ENCODE measurements at places on chromosomes 13 and 19.

GRCh38 chr13:60482012-60482411, 85.0 kb downstream of the TDRD3 start:
- no peak for DNase-seq

- DNase-seq: no peak
These were observed 48.4 kb upstream of the ZNRF4 start for GRCh38 chr19:5406816-5407215.

- no peak for DNase-seq
These were observed 152.4 kb downstream of the TEX29 start for GRCh38 chr13:111472559-111473460.

GRCh38 chr13:91714855-91715254, 316.4 kb downstream of the GPC5 start:
- no peak for DNase-seq

GRCh38 chr19:45767410-45767880, 1.6 kb downstream of the SIX5 start:
- peak; percentile 87 for DNase-seq

- DNase-seq: no peak
These were observed 36.5 kb downstream of the OPA3 start for GRCh38 chr19:45547965-45548609.

GRCh38 chr13:51068501-51068900, 42.6 kb downstream of the C13orf42 start:
- DNase-seq: no peak

DNA sequence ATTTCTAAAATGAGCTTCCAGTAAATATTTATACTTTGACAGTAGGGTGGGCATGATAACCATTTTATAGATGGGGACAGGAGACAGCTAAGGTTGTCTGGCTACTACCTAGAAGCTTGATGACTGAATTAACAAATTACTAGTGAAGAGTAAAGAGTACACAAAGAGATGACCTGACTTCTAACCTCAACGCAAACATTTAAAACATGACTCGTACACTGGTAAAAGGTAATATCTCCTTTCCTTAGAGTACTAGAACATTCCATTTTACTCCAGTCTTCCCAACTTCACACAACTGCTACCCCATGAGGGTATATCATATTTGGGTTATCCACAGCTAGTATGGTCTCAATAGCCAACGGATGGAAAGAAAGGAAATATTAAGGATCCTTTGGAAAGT, 258.9 kb downstream of the FOXO1 start:
- DNase-seq: no peak

- no peak for DNase-seq
These were observed 24.2 kb downstream of the TUBA3C start for GRCh38 chr13:19157461-19157860.

DNA sequence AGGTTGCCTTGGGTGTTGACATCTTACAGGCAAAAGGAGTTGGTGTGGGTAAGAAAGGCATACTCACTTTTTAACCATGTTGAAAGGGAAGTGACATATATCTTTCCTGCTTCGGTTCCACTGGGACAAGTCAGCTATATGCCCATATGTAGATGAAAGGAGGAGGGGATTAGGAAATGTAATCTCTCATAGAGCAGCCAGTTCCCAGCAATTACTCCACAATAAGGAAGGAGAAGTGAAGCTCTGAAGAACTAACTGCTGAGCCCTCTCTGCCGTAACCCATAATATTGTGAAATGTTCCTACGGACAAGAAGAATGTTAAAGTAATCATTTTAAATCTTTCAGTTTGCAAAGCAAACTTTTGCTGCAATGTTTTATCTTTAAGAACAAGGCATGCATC, 82.2 kb downstream of the EDNRB start:
- DNase-seq: no peak

DNA sequence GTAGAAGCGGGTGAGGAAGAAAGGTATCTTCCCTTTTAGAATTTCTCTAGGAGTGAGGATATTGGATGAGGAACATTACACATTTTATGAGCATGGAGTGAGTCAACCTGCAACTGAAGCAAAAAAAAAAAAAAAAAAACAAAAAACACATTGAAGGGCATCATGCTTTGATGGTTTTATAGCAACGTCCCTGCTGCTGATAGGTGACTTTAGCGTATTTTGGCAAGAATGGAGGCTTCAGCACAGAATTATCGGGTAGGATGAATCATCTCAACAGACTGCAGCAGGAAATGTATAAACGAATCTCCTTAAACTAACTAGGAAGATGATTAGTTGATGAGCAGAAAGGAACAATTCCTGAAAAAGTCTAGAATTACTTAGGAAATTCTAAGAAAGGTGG, 1359.6 kb upstream of the ATXN8OS start:
- no peak for DNase-seq

DNA sequence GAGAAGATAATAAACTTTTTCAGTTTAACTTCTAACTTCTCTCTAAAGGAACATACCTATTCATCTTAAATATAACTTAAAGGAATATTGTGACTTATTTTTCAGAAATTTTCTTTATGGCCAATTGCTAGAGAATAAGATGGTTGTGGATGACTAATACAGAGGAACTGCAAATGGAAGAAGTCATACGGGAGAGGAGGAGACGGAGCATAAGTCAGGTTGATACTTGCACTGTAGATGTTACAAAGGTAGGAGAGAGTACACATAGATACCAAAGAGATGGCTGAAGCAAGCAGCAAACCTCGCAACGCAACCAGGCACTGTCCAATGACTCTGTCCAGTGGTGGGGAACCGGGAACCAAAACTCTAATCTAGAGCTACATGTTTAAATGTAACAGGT, 963.4 kb downstream of the PCDH9 start:
- no peak for DNase-seq

DNA sequence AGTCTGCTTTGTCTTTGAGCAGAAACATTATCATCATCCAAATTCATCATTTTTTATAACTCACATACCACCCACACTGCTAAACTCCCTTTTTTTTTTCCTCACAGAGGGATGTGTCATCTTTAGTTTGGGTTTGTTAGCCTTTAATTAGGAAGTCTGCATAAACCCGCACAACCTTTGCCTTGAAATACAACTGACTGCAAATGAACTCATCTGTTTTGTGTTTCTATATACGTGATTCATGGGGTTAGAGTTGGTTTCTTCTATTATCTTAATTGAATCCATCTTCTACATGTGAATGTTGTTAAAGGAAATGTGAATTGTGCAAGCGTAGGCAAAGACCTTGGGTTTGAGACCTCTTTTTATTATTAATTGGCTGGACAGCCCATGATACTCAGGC, 102.7 kb downstream of the SLAIN1 start:
- DNase-seq: no peak

DNA sequence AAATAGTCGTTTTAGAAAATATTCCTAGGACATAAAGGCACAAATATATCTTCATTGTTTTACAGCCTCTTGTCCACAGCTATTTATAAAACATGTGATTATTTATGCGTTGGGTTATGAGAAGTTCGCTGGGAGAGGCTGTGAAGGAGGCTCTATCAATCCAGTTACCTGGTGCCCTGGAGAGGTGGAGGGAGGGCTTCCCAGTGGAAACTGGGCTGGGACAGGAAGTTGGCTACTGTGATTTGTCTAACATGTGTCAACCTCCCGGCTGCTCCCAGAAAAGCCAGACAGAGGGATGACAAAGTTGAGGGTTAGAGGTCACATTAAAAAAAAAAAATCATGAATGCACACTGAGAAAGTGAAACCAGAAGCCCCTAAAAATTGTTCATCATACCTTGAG, 346.5 kb downstream of the ZNF536 start:
- no peak for DNase-seq

- no peak for DNase-seq
These were observed 9.7 kb upstream of the GPR18 start for GRCh38 chr13:99267927-99268326.

DNA sequence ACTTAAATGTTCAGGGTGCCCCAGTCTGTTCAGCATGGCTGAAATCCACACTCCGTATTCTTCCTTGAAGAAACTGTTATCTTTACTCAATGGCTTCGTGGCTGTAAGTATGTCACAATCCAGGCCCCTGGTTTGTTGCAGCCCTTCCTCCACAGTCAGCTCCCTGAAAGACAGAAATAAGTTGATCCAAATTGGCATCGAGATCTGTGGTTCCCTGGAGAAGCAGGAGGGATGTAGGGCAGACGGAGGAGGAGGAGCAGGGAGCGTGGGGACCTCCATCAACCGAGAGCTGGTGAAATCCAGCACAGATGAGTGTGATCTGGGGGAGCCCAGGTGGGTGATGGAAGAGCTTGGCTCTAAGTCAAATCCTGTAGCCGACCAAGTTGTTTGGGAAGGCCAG, 304 bp downstream of the TSPAN16 start:
- DNase-seq: no peak

GRCh38 chr13:100733261-100733660, 58.7 kb upstream of the TMTC4 start:
- DNase-seq: no peak

- no peak for DNase-seq
These were observed 86.4 kb downstream of the RGCC start for GRCh38 chr13:41543664-41544300.

GRCh38 chr19:40755791-40756190, 4.8 kb downstream of the SNRPA start:
- no peak for DNase-seq

- DNase-seq: no peak
These were observed 229.6 kb downstream of the ZIC5 start for GRCh38 chr13:99741960-99742359.

- DNase-seq: no peak
These were observed 224.1 kb downstream of the SLITRK6 start for GRCh38 chr13:85575110-85575509.

DNA sequence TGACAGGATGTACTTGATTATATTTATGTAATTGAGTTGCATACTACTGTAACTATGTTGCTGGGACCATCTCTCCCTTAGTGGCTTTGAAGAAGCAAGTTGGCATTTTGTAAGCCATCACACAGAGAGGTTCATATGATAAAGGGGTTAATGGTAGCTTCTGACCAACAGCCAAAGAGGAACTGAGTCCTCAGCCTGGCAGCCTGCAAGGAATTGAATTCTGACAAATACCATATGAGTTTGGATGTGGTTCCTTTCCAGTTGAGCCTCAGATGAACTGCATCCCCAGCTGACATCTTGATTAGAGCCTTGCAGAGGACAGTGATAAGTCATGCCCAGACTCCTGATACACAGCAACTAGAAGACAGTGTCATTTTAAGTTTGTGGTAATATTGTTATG, 8.6 kb upstream of the MYCBP2 start:
- DNase-seq: no peak

DNA sequence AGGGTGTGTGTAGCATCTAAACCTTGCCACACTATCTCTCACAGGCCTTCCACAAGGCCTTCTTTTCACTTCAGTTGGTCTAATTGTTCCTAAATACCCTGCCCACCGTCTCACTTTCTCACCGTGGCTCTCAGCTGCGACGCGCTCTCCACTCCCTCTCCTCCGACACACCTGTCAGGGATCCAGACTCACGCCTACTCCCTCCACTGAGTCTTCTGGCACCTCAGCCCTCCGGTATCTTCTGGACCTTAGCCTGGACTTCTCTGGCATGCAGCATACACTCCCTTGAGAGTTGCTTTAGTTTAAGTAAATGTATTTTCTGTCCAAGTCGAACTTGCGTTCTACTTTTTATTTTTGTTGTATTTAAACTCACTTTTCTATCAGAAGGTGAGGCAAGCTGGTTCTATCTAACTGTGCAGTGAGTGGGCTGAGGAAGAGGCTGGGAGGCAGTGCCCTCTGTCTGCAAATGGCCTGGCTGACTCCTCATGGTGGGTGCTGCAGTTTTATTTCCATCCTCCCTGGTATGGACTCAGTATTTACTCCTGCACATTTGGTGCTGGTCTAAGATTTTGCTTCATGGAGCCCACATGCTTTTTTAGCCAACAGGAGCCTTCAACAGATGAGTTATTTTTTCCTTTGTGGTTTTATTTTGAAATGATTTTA, 28.5 kb upstream of the ARGLU1 start:
- DNase-seq: no peak

DNA sequence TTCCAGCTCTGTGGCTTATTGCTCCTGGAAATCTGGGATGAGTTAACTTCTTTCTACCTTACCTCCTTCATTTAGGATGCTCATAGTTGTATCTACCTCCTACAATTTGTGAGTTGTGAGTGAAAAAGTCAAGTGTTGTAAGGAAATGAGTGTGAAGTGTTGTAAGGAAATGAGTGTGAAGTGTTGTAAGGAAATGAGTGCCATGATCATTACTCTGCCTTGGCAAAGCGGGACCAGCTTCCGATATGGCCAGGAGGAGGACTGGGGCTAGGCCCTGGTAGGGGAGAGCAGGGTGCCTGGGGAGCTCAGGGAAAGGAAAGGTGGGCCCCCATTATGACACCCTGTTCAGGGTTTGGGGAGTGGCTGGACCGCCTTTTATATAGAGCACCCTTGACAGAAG, 435.2 kb downstream of the FGF9 start:
- DNase-seq: no peak

DNA sequence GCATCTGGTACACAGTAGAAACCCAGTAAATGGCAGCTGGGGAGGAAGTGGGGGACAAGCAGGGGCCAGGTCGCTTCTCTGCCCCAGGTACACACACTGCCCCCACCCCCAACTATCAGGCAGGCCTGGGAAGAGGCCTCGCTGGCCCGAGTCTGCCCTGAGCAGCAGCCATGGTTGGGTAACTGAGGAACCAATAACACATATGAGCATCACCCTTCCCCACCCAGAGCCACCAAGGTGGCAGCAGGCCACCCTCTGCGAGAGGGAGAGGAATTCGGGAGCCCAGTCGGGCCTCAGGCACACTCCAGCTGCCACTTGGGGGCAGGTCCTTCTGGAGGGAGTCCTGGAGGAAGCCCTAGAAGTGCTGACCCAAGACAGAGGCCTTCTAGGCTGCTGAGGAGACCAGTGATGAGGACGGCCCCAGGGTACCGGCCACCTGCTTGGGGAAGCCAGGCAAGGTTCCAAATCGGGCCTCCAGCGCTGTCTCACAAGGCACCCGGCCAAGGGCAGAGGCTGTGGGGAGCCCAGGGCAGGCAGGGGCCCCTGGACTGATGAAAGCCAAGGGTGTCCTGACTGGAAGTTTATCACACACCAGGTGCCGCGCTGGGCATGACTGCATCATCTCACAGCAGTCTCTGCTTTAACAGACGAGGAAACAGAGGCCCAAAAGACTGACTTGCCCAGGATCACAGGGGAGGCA, 14.0 kb upstream of the KPTN start:
- no peak for DNase-seq

- DNase-seq: no peak
These were observed 48.6 kb upstream of the ARHGEF7 start for GRCh38 chr13:111066544-111066943.

DNA sequence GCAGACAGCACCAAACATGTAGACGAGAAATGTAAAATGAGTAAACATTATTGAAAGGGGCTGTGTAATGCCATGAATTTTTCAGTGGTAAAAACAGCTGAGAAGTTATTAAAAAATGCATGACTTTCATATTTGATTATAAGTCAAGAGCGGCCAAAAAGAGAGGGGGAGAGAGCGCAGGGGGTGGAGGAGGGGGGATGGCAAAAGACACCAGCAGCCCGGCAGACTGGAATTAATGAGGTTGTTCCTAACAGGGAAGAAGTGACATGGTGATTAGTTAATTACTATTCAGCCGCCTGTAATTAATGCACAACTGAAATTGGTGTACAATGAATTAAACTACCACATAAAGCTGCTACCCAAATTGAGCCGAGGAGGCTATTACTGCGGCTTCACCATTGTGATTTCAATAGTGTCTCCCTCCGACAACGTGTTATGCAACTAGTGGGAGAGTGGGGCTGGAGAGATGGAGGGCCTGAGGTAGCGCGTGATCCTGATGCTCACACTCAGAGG, 89.1 kb upstream of the VSTM2B start:
- no peak for DNase-seq

GRCh38 chr19:45344621-45345505, 4.3 kb downstream of the KLC3 start:
- no peak for DNase-seq

Measured in left forelimb (tissue), 1 donor.